CD4-positive, alpha-beta T cell treated with Interleukin-15 for 4 hours (primary cell): ENCODE measurements at places on chromosomes 11 and 22.

- DNase-seq, result no peak
Observed at GRCh38 chr11:5695580-5695979, 6.0 kb downstream of the TRIM22 start.

DNA sequence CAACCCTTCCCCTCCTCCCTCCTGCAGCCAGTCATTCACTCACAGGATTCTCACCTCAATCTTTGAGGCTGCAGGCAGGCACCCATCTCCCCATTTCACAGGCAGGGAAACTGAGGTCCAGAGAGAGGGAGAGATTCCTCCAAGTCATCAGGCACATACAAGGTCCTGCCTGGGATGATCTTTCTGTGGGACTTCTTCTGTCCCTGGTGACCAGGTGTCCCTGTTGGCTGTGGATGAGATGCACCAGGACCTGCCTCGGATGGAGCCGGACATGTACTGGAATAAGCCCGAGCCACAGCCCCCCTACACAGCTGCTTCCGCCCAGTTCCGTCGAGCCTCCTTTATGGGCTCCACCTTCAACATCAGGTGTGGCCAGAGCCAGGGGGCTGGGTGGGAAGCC is 7.8 kb downstream of the FTH1 start:
- no peak for DNase-seq

- no peak for DNase-seq
Observed at GRCh38 chr22:26894766-26895485, 237.5 kb downstream of the MIAT start.

DNA sequence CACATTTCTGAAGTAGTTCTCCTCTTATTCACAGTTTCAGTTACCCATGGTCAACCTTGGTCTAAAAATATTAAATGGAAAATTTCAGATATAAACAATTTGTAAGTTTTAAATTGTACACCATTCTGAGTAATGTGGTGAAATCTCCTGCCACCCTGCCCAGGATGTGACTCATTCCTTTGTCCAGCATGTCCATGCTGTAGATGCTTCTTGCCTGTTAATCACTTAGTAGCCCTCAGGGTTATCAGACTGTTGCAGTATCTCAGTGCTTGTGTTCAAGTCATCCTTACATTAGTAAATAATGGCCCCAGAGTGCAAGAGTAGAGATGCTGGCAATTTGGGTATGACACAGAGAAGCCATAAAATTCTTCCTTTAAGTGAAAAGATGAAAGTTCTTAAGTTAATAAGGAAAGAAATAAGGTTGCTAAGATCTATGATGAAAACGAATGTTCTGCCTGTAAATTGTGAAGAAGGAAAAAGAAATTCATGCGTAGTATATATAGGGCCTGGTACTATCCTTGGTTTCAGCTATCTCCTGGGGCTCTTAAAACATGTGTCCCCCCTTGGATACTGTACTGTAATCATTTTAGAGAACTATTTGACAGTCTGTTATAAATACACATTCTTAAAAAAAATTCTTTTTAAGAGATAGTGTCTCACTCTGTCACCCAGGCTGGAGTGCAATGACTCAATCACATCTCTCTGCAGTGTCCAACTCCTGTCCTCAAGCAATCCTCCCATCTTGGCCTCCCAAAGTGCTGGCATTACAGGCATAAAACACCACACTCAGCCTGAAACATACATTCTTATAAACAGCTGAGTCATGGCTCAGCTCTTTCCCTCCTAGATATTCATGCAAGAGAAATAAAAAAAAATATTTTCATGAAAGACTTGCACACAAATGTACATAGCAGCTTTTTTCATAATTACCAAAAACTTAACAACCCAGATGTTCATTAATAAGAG is 31.3 kb downstream of the MTNR1B start:
- no peak for DNase-seq

DNA sequence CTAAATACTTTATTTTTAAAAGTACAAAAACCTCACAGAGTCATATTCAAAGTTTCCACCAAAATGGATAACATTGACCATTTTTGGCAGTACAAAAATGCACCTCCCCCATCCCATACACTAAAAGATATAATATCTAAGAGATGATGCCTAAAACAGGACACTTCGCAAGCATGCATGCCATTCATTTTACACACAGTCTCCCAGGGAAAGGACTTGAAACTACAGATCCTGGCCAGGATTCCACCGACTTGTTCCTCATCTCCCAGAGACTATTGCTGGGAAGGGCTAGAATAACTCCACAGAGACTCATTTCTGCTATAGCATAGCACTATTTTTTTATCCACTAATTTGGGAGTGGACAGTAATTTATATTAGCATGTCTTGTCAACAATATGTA is 81.7 kb downstream of the MTNR1B start:
- no peak for DNase-seq
